ENCODE measurements at places on chromosomes 1 and 21.

- no peak for DNase-seq
These were observed 8.3 kb upstream of the TRIM17 start for GRCh38 chr1:228424685-228425660.

GRCh38 chr1:244834543-244835275 is 749 bp upstream of the COX20 start:
- DNase-seq, result peak; percentile 89

DNA sequence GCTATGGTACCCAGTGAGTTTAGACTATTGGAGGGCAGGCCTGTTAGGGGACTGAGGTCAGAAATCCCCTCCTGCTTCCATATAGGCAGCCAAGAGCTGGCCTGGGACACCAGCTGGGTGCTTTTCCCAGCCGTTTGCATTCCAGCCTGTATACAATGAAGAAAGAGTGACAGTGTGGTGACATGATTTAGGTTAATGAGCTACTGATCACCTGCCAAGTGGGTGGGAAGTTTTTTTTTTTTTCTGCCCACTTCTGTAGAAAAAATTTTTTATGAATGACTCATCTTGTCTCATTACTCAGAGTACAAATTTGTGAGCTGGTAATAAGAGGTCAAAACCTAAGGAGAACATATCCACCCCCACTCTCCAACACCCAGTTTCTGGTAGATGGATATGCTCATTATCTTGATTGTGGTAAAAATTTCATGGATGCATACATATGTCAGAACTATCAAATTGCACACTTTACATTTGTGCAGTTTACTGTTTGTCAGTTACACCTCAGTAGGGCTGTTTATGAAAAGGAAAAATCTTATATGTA is 16.4 kb upstream of the CGN start:
- DNase-seq, result peak; percentile 57

GRCh38 chr1:183096894-183097293 is 73.7 kb downstream of the LAMC1 start:
- DNase-seq, result peak; percentile 64

DNA sequence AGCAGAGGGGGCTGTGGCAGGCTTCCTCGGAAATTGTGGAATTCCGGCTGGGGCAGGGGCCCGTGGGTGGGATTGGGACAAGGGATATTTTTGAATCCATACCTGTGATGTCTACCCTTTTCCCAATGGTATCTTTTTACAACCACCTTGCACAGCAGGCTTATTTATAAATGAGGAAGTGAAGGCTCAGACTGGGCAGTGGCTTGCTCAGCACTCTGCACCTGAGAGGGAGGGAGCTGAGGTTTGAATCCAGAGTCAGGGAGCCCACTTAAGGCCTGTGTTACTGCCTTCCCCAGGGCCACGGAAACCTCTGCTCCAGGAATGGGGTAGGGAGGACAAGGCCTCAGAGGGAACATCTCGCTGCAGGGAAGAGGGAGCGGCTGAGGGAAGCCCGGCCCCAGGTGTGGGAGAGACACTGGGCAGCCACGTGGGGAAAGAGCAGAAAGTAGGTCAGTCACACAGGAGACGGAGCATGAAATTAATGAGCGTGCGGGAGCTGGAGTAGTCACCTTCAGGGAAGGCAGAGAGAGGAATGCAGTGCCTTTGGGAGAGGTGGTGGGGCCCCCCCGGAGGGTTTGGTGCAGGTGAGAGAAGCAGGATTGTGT is 35.4 kb upstream of the SCMH1 start:
- DNase-seq, result no peak
